BJ (cell line): ENCODE measurements at places on chromosomes 12 and 14.

GRCh38 chr14:63773504-63773903 is 45.6 kb upstream of the SGPP1 start:
- no peak for DNase-seq

DNA sequence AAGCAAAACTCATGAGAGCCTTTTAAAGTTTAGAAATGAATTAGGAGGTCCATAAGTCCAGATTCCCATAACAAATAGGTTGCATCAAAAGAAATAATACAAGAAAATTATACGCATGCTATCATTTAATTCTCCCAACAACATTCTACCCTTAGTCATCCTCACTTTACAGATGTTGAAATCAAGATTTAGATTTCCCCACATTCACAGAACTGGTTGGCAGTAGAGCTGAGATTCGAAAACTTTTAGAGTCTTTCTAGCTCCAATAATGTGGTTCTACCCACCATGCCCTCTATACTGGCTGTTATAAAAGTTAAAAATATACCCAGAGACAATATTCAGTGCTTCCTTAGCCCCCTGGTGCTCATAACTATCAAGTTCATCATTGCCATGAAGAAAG is 56.6 kb upstream of the METAP2 start:
- DNase-seq, result no peak

DNA sequence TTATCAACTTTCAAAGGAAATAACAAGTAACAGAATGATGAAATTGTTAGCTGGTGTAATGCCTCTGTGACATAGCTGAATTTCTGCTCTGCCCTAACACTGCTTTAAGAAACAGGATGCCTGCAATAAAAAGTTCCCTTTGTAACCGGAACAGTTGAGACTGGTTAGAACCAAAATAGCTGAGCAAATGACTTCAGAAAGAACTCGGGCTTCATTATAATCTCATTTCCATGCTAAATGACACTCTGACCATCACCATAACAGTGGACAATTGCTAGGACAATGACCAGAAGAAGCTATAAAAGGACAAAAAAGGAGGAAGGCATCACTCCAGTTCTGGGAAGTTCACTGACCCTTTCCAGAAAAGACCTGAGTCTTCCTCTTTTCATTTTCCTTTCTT is 23.5 kb upstream of the PYGL start:
- DNase-seq, result no peak

- no peak for DNase-seq
Observed at GRCh38 chr12:54612225-54612750, 22.4 kb downstream of the LACRT start.

- no peak for DNase-seq
Observed at GRCh38 chr14:86196471-86196870, 666.5 kb downstream of the FLRT2 start.

GRCh38 chr12:58268069-58268468 is 326.7 kb downstream of the ATP23 start:
- DNase-seq, result no peak

GRCh38 chr14:91957876-91958313 is 10.4 kb upstream of the FBLN5 start:
- no peak for DNase-seq

DNA sequence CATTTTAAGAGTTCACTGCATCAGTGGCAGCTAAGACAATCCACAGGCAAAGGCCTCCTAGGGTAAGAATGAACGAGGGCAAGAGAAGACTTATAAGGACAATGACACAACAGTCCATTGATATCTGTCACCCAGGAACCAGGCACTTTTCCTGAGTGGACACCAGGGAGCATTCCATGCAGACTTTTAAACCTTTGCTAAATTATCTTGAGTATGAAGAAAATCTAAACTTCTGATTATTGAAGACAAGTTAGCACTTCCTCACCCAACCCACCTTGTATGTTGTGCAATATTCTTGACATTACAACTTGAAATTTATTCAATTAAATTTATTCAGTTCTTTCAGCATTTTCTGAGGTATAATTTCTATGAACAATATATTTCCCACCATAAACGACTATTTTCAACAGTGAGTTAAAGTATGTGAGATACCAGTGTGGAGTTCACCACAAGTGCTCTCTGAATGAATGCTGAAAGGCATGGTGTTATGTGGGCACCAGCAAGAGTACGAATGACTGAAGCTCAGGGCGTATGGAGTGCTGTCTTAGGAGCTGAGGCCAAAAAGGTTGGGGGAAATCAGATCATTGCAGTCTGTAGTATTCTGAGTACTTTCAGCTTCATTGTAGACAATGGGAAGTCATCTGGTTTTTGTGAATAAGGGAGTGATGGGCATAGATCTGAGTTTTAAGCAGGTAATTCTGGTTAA is 124.3 kb upstream of the LMNTD1 start:
- DNase-seq, result no peak

DNA sequence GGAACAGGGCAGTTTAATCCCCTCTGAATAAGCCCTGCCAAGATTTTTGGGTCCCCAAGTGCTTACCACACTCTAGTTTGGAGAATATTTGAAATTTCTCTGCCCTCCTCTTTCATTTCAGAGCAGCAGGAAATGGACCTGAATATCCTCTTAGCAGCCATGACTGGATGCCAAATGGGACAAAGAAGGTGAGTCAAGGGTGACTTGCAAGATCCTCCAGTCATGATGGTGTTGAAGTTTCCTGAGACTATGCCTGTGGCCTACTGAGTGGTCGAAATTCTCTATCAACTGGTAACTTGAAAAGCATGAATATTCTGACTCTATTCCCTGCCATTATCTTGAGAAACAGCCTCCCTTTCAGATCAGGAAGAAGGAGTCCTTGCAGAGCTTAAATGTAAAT is 1674.7 kb upstream of the SEL1L start:
- no peak for DNase-seq

- DNase-seq, result no peak
Observed at GRCh38 chr14:89212386-89213235, 204.4 kb downstream of the FOXN3 start.

GRCh38 chr12:15931590-15932053 is 20.5 kb downstream of the DERA start:
- no peak for DNase-seq

- DNase-seq, result no peak
Observed at GRCh38 chr12:52514471-52515318, 5.5 kb downstream of the KRT5 start.

GRCh38 chr12:66662179-66662578 is 16.7 kb downstream of the GRIP1 start:
- no peak for DNase-seq

DNA sequence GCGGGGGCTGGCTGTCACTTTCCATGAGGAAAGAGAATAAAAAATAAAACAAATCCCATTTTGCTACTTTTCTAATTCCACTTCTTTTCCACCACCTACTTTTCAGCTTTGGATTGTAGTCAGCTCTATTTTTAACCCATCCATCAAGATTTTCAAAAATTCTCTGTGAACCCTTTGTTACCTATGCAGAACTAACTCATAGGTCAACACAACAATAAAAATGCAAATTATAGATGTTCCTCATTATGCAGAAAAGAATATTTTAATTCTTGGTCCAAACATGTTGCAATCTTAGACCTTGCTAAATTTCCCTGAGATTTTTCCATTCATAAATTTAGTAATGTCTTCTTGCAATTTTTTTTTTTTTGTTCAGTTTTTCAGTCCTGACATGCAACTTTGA is 454.5 kb downstream of the ADAMTS20 start:
- no peak for DNase-seq

DNA sequence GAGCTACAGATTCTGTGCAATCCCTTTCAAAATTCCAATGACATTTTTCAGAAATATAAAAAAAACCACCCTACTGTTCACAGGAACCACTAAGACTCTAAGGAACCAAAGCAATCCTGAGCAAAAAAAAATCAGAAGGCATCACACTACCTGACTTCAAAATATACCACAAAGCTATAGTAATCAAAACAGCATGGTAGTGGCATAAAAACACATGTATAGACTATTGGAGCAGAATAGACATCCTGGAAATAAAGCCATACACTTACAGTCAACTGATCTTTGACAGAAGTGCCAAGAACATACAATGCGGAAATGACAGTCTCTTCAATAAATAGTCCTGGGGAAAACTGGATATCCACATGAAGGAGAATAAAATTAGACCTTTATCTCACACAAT is 56.5 kb downstream of the EGLN3 start:
- no peak for DNase-seq

DNA sequence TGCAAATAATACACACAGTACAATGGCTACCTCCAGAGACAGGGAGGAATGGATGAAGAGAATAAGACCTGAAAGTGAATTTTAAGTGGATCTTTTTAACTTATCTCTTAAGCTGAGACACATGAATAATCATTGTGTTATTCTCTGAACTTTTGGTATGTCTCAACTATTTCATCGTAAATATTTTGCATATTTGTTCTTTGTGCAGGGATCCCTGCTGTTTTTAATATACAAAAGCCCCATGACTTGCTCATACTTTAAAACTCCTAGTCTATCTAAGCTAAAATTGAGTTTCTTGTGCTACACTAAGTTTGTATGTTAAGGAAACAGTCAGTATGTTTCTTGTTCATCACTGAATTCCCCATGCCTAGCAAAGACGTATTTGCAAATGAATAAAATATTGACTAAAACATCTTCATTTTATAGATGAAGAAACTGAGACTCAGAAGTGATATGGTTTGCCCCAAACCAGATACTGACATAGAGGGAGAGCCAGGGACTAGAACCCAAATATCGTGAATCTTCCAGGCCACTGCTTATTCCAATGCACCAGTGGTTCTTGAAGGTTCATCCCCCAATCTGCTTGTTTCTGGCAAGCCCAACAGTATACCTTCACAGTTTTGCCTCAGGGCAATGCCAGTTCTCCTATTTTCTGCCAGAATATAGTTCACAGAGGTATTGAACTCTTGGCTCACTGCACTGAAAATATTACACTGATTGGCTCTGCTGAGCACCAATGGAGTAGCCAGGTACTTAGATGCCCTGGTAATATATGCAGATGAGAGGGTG is 356.9 kb downstream of the MED13L start:
- peak; percentile 66 for DNase-seq

- DNase-seq, result no peak
Observed at GRCh38 chr14:100304825-100305323, 1.4 kb downstream of the SLC25A29 start.

GRCh38 chr14:92397150-92397952 is 74.4 kb downstream of the SLC24A4 start:
- no peak for DNase-seq

- DNase-seq, result peak; percentile 15
Observed at GRCh38 chr12:88111074-88111652, 30.7 kb downstream of the CEP290 start.

GRCh38 chr14:70773182-70773862 is 36.0 kb downstream of the MAP3K9 start:
- DNase-seq, result no peak

DNA sequence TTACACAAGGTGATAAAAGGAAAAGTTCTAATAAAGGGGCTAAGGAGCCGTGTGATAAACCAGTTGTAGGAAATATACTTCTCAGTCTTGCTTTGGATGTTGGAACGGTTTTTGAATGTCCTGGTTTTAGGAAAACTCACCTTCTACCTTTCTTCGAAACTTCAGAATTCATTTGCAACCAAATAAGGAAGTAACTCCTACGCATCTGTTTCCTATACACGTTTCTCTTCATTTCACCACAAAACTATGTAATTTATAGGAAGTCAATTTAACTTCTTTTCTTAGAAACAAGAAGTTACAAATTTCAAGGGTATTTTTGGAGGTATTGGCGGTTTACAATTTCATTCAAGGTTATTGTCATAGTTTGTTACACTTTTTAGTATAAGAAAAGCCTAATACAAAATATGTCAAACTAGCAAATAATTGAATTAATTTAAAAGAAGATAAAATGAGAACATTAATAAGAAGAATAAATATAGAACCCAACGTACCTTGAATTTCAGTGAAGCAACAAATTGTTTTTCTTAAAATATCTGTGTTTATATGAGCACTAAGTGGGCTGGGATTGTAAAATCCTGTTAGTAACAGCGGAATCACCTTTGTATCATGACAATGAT is 33.2 kb upstream of the CD69 start:
- DNase-seq, result no peak

GRCh38 chr12:50734409-50735263 is 29.3 kb upstream of the ATF1 start:
- no peak for DNase-seq

DNA sequence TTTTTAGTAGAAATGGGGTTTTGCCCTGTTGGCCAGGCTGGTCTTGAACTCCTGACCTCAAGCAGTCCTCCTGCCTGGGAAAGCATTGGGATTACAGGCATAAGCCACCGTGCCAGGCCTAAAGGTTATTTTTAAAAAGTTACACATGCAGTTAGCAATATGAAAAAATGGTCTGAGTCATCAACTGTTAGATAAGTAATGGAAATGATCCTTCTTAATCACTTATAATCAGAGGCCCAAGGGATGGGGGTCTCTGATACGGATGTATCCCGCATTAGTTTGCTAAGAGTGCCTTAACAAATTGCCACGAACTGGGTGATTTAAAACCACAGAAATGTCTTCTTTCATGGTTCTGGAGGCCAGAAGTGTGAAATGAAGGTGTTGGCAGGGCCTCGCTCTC is 54.1 kb upstream of the FERMT2 start:
- DNase-seq, result no peak

DNA sequence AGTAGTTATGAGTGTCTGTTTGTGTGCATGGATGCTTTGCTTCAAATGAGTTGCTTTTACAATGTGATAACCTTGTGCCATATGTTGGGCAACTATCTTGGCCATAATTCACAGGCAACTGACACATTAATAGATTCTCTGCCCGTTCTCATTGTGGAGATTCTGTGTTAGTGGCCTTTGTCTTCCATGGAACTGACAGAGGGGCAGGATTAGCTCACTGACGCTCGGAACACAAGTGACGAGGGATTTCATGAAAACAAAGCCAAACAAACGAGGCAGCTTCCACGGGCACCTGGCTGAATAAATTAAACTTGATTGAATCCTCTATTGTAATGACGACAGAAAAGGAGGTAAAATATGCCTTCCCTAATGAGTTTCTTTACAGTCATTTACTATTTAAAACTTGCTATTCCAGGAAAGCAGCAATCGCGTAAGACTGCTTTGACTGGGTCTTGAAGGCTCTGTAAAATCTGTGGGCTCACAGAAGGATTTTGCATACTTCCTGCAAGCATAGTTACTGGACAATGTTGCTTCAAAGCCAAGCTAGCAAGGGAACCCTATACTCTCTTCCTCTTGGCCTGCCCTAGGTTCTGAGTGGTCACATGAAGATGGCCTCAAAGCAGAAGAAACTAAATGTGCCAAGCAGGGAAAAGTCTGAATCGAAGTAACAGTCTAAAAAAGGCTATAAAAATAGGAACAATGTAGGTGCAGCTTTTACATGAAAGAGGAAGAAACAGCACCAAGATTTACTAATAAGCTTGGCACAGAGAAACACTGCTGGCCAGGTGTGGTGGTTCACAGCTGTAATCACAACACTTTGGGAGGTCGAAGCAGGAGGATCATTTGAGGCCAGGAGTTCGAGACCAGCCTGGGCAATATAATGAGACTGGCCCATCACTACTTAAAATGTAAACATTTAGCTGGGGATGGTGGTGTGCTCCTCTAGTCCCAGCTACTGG is 28.1 kb upstream of the SINHCAF start:
- no peak for DNase-seq
